H1 (cell line): ENCODE measurements at places on chromosomes 11 and 22. TPM values are rescaled to one million over a fixed set of nuclear protein-coding genes. Genes with fewer than 3 reads are reported as not detected.

DNA sequence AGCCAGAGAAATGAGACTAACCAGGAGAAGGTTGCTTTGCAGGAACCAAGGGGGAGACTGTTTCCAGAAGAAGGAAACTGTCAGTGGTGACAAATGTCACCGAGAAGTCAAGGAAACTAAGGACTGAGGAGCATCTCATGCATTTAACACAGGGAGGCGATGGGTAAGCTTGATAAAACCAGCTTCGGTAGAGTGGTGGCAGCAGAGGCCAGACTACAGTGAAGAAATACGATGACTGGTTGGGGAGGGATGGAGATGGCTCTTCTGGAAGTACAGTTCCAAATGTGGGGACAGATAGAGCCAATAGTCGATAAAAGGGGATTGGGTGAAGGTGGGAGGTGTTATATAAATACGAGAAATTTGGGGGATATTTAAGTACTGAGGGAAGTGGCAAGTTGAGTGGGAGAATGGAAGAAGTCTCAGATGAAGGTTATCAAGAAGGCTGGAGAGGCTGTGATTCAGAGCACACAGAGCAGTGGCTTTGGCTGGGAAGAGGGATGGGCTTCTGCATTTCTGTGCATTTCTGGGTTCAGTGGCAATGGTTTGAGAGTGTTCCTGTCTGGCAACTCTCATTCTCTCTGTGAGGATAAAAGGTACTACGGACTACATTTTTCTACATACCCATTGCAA is 29.2 kb downstream of the SC5D start:
- no peak for DNase-seq

- DNase-seq: no peak
Observed at GRCh38 chr22:38866024-38866398, 6.0 kb downstream of the CBX6 start.

- DNase-seq: no peak
Observed at GRCh38 chr11:68328374-68329091, 16.1 kb downstream of the LRP5 start.

DNA sequence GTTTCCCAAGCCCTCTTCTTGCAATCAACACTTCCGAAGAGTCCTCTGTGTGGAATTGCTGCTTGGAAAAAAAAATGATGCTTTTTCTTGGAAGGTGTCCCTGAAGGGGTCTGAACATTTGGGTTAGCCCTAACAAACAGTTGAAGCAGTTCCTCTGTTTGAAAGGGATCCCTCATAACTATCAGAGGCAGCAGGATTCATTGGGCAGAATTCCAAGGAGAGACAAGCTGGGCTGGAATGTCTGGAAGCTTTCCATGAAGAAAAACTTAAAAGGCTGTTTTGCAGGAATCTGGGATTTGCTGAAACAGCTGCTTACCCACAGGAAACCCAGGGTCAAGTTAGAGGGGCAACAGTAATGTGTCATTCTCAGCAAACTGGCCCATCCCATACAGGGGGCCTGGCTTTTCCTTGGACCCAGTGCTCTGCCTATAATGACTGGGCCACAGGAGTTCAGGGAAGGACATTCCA is 3.1 kb downstream of the CSNK2A3 start:
- DNase-seq: no peak

DNA sequence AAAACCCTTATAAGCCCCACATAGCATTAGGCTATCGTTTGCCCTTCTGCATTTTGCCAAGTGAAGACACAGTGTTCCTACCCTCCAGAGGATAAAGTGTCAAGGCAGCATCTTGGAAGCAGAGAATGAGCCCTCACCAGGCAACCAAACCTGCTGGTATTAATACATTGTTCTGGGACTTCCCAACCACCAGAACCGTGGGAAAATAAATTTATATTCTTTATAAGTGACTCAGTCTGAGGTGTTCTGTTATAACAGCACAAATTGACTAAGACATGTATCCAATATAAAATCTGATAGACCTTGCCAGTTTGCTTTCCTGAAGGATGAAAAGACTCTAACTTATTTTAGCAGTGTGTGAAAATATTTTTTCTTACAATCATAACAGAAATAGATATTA is 792.5 kb upstream of the LRRC4C start:
- no peak for DNase-seq

DNA sequence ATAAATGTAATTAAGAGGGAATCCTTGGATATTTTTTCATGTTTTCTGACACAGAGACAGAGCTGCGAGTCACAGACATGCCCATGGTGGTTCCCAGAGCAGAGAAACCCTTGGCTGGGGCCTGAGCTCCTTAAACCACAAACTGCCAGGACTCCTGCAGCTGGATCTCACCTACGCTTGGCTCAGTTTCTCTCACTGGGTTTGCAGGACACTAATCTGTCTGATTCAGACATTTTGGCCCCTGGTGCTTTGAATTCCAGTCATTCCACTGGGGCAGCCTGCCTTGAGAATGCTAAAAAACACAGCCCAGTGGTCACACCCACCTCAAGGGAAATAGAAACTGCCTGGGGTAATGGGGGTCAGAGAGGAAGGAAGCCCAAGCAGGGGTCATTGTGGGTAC is 122.6 kb downstream of the CCDC81 start:
- DNase-seq: no peak

- no peak for DNase-seq
Observed at GRCh38 chr11:133835593-133836548, 9.4 kb downstream of the SPATA19 start.

- peak; percentile 89 for DNase-seq
Observed at GRCh38 chr11:120013325-120014250, 124.3 kb downstream of the TRIM29 start.

DNA sequence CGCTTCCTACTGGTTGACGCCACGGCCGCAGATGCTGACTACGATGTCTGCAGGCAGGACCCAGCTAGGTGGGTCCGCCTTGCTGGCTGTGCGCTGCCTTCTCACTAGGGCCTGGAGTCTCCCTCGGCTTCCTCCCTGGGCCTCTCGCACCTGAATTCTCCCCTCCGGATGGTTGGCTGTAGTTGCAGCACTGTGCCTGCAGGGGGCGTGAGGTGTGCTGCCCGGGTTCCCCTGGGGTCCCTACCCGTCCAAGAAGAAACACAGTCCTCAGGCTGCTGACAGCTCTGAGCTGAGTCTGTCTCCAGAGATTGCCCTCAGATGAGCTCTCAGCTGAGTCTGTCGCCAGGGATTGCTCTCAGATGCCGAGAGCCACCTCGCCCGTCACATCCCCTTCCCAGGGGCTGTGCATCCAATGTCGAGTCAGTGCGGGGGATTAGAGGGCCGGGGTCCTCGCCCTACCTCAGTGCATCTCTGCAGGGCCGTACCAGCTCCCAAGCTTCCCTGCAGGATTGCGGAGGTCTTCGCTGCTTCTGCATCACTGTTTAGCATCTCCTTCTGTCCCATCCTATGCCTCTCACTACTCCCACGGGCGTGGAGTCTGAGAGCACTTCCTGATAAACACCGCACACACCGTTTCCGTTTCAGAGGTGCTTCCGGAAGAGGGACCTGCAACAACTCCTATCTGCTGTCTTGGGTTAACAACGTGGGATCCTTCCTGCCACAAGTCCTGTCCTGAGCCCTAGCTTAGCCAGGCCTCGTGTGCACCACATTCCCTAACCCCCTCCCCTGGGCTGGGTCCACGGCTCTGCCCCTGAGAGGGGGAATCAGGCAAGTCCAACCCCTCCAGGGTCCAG is 196.9 kb downstream of the CSNK2A3 start:
- DNase-seq: peak; percentile 31

DNA sequence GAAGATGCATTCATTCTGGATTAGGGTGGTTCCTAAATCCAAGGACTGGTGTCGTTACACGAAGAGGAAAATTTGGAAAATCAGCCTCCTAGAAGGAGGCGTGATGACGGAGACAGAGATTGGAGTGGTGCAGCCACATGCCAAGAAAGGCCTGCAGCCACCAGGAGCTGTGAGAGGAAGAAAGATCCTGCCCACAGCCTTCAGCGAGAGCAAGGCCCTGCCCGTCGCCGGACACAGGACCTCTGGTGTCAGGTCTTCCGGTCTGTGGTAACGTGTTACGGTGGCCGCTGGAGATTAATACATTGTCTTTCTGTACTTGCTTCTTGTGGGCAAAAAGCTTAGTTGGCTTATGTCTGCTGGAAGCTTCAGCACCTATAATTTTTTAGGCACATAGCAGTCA is 1045.8 kb downstream of the BRD1 start:
- DNase-seq: no peak

GRCh38 chr11:33924341-33924740 is 32.5 kb upstream of the LMO2 start:
- DNase-seq: no peak

LMNTD2 gene
- total RNA-seq: 2.6 and 3.1 TPM in 2 replicates

APLNR gene
- 0.13 TPM in 1 of 2 replicates, not detected in the other for total RNA-seq

P4HA3 gene
- total RNA-seq: not detected in 2 replicates

ALX4 gene
- total RNA-seq: not detected in 2 replicates

ZP1 gene
- not detected in 2 replicates for total RNA-seq

TRPM5 gene
- 0.11 TPM in 1 of 2 replicates, not detected in the other for total RNA-seq
